Peyer's patch (tissue), 4 donors: ENCODE measurements at places on chromosomes 2 and 18.
A peak's percentile ranks its signal among the peaks of the same experiment; 100 is the strongest.

DNA sequence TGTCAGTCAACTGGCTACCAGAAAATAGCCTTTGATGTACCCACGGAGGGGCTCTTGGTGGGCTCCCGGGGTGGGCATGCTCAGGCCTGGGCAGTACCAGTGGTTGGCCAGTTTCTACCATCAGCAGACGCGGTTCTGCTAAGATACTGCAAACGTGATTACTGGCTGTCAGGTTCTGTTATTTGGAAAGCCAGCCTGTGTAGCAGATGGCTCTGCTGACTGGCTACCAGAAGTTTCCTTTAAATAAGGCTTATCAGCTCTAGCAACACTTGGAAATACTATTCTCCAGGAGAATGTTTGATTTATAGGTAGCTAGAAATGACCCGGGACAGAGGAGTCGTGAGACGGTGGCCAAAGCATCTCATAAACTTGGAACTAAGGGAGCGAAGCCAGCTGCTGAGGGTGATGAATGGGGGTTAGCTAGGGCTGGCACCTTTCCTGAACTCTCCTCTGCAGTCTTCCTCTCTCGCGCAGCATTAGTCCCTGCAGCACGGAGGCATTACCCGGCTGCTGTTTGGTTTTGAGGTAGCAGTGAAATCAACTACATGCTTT lies 171.9 kb downstream of the AGAP1 start:
- no peak for DNase-seq

- DNase-seq, result no peak
These were observed 63.0 kb downstream of the ADNP2 start for GRCh38 chr18:80172056-80172455.

GRCh38 chr2:98464772-98465310 lies 20.2 kb downstream of the INPP4A start:
- no peak for DNase-seq

- DNase-seq, result no peak
These were observed 48.7 kb downstream of the SERTAD2 start for GRCh38 chr2:64605026-64605471.

GRCh38 chr2:130252880-130253645 lies 54.8 kb upstream of the TUBA3E start:
- no peak for DNase-seq

GRCh38 chr2:184611361-184612085 lies 13.2 kb downstream of the ZNF804A start:
- DNase-seq, result no peak

DNA sequence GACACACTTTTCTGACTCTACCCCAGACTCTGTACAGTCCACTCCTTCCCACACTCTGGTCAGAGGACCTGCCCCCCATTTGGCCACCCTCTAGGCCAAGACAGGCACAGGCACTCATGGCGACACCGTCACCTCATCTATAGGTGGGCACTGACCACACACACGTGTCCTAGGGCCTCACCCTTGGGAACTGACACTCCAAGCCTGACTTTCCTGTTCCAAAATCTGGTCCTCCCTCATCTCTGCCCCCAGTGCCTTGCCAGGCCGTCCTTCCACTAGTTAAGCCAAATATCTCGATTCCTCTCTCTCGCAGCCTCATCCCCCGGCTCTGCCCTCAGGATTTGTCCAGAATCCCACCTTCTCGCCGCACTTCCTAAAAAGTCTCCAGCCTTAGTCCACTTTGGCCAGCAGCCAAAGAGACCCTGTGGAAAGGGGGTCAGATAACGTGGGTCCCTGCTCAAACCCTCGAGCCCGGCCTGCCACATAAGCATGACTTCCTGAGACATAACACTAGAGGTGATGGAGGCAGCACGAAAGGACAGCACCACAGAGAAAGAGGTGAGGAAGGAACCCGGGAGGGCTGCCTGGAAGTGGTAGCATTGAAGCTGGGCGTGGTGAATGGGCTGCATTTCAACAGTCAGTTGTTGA lies 105.8 kb upstream of the OTOS start:
- DNase-seq, result no peak

GRCh38 chr18:40109252-40110049 lies 1845.6 kb upstream of the PIK3C3 start:
- DNase-seq, result no peak

DNA sequence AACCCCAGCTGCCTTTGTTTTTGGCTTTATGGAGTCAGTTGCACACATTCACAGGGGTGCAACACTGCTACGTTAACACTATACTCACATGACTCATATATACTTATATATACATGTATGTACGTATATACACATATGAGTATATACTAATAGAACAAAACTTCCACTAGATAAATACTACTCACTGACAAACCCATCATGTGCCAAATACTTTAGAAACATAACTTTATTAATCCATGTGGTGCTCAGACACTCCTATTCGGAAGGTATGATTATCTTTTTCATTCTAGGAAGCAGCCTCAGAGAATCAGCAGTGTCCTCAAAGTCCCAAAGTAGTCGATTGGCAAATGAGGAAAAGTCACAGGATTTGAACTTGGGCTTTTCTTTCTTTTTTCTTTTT lies 7.9 kb downstream of the PMAIP1 start:
- no peak for DNase-seq

DNA sequence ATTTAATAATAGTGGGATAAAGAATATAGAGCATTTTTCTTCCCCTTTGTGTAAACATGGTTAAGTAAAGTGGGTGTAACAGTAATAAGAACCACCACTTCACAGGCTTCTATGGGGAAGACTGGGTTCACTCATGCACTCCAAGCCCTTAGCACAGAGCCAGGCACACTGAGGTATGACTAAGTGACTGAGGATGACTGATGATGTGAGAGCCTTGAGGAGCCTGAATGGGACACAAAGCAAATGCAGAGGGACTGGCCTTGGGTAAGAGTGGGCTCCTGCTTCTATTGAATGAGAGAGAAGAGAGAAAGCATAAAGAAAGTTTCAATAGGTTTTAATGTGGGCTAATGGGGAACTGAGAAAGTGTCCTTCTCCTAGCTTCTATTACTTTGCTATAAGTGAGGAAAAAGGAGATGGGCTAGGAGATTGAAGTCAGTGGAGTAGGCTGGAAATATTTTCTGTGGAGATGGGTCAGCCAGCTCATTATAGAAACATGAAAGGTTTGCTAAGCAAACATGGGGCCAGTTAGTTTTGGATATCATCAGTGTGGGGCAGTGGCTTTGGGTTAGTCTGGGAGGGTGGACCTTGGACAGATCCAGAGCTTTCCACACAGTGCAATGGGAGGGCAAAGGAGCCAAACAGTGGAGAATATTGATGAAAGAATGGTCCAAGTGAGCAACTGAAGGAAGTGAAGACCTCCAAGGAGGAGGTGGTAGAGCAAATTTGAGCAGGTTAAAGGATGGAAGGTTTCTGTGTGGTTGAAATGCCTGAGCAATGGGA lies 20.6 kb downstream of the IL1F10 start:
- no peak for DNase-seq

DNA sequence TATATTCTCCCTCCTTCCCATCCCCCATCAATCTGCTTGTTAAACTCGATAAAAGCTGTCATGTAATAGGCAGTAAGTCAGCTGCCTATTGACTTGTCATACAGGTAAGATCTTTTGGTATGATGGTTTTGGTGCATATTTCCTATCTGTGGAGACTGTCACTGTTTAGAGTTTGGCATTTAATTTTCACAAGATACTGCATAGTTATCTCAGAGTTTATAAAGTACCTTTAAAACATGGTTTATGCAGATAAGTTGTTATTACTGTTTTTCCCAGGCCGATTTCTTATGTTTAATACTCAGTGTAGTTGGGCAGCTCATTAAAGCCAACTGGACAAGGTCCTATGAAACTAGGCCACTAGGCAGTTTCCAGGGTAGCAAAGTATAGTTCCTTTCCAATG lies 222.1 kb downstream of the GALNT13 start:
- no peak for DNase-seq

DNA sequence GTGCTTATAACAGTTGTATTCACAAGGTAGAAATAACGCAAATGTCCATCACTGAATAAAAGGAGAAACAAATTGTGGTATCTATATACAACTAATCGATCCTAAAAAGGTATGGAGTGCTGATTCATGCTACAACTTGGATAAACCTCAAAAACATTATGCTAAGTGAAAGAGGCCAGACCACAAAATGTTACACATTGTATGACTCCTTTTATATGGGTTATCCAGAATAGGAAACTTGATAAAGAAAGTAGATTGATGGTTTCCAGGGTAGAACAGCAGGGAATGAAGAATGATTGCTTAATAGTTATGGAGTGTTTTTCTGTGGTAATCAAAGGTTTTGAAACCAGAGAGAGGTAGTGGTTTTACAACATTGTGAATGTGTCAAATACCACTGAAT lies 432.2 kb upstream of the TRIB2 start:
- no peak for DNase-seq

DNA sequence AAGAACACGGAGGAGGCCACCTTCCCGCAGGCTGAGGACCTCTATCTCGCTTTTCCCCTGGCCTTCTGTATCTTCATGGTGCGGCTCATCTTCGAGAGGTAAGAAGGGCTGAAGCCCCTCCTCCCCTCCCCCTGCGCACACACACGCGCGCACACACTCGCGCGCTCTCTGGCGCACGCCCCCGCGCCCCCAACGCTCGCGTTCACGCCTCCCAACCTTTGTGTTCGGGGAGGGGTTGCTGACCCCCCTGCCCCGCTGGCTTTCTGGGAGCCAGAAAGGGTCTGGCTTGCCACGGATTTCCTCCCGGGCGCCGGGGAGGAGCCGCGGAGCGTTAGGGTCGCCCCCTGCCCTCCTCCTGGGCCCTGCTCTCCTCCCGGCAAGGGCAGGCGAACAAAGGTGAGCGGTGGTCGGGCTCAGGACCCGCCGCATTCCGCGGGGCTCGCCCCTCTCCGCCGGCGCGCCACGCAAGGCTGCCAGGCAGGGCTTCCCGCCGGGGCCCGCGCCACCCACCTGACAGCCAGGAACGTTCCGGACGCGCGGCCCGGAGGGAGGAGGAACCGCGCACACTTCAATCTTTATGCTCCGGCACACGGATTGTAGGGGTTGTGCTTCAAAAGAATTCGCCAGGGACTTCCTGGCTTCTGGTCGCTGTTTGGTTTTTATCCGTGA lies 583 bp downstream of the CERS6 start:
- peak; percentile 60 for DNase-seq

DNA sequence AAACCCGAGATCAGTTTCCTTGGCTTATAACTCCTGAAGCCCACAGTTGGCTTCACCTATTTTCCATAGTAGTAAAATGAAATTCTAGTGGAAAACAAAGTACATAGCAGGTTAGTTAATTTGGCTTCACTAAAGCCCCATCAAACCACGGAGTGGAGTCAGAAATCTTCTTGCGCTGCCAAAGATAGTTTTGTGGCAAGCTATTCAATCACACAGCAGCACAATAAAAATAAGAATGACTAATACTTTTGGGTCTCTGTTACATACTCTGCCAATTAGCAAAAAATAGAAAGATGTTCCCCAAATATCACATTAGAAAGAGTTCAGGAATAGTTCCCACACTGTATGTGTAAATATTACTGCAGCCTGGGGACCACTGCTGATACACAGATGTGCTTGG lies 175.2 kb upstream of the NOL4 start:
- DNase-seq, result no peak

GRCh38 chr2:238285653-238286082 lies 2.7 kb downstream of the PER2 start:
- peak; percentile 31 for DNase-seq

DNA sequence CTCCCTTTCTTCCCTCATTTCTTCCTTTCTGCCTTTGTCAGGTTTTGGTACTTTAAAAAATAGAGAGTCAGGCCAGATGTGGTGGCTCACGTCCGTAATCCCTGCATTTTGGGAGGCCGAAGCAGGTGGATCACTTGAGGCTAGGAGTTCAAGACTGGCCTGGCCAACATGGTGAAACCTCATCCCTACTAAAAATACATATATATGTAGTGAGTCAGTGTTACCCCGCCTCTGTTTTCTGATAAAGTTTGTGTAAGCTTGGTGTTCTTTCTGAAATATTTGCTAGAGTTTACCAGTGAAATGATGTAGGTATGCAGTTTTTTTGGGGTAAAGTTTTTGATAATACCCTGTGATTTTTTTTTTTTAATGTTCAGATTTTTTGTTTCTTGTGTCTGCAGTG lies 58.8 kb downstream of the DGKD start:
- DNase-seq, result no peak

GRCh38 chr18:25862881-25863600 lies 227.4 kb downstream of the SS18 start:
- DNase-seq, result no peak

DNA sequence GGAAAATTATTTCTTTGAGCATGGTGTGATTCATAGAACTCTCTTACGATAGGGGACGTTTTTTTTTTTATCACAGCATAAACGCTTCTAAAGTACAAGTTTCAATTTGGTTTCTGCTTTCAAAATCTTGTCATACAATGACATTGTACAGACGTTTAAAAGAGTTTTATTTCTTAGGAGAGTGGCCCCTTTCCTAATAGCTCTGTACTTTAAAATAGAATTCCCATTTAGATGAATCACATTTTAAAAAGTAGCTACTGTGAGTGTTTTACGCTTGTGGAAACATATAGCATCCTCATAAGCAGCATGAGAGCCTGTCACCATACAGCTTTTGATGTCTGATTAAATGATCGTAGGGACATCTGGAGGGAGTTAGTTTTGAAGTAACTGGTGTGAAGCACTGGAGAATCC lies 510.9 kb downstream of the PARD3B start:
- no peak for DNase-seq

DNA sequence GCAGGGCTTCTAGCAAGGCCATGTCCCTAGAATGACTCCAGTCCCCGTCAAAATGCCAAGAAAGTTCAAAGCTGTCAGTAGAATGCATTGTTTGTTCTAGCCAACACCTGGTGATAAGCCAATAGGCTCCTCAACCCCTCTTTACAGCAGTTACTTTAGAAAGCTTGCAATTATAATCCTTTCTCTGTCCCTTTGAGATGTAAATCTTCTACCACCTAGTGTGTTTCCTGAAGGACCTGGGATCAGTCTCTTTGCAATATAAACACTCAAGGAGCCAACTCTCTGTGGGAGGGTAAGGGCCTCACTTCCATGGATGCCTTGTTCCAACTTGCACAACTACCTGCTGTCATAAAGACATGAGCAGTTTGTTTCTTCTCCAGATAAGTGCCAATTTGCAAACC lies 301.8 kb downstream of the NBAS start:
- DNase-seq, result no peak

GRCh38 chr2:104344985-104345384 lies 508.9 kb upstream of the POU3F3 start:
- no peak for DNase-seq

- no peak for DNase-seq
These were observed 202.4 kb downstream of the PIK3C3 start for GRCh38 chr18:42157420-42157819.

DNA sequence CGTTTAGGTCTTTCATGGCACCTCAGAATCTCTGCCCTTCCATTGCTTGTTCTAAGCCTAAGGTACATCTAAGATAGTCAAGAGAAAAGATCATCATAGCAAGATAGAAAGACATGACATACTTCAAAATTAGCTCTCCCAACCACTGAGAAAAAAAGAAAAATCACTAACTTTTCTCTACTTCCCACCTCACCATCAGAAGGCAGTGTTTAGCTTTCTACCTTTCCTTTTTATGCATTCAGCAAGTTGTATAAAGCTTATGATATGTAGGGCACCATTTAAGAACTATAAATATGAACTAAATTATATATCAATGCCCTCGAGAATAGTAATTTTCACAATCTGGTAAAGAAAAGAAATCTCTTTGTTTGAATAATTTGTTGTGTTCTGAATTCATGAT lies 331.8 kb upstream of the VWC2L start:
- DNase-seq, result no peak

GRCh38 chr18:77052297-77052982 lies 80.1 kb downstream of the MBP start:
- no peak for DNase-seq

- peak; percentile 49 for DNase-seq
These were observed 577 bp upstream of the TANC1 start for GRCh38 chr2:158967731-158968395.
